ENCODE measurements at places on chromosomes 16 and 17.

DNA sequence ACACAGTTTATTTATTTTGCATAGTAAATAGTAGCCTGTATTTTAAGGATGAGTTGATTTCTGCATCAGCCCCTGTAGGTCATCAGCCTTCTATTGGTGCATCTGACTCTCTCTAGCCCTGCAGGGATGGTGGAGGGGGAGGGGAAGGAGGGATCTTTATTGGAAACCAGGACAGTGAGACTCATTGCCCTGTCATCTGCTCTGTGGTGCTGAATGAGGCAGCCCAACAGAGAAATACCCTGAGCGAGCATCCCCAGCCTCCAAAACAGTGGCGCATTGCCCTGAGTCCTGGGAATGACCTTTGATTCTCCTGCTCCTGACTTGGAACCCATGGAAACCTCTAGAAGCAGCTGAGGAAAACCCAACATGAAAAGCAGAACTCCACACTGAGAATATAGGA is 45.5 kb upstream of the STH start:
- no peak for DNase-seq

DNA sequence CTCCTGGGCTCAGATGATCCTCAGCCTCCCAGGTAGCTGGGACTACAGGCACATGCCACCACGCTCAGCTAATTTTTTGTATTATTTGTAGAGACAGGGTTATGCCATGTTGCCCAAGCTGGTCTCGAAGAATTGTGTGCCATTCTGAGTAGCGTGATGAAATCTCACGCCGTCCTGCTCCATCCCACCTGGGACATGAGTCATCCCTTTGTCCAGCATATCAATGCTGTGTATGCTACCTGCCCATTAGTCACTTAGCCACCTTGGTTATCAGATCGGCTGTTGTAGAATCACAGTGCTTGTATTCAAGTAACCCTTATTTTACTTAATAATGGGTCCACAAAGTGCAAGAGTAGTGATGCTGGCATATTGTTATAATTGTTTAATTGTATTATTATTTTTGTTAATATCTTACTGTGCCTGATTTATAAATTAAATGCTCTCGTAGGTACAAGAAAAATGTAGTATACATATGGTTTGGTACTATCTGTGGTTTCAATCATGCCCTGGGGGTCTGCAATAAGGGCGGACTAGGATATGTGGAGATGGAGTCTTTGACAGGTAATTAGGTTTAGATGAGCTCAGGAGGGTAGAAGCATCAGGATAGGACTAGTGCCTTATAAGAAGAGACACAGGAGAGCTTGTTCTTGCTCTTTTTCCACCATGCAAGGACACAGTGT is 26.6 kb upstream of the SLC13A2 start:
- no peak for DNase-seq

DNA sequence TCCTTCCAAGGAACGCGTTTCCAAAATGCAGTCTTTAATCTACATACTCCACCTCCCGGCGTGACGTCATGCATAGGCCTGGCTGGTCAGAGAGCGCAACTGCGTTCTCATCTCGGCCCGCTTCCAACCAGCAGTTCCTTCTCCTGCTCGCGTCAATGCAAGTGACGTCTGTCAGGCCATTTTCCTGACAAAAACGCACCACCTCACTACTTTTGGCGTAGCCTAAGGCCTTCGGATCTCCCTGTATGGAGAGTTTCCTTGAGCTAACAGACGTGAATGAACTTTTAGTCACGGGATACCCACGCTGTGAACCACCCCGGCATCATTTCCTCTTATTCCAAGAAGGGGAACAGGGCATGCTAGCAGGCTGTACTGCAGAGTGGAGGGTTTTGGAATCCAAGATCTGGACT is 25.0 kb downstream of the TEX14 start:
- DNase-seq, result no peak

GRCh38 chr16:20673071-20673806 is 24.2 kb downstream of the ACSM1 start:
- DNase-seq, result no peak

- DNase-seq, result no peak
Observed at GRCh38 chr16:73365016-73365551, 317.2 kb upstream of the ZFHX3 start.

DNA sequence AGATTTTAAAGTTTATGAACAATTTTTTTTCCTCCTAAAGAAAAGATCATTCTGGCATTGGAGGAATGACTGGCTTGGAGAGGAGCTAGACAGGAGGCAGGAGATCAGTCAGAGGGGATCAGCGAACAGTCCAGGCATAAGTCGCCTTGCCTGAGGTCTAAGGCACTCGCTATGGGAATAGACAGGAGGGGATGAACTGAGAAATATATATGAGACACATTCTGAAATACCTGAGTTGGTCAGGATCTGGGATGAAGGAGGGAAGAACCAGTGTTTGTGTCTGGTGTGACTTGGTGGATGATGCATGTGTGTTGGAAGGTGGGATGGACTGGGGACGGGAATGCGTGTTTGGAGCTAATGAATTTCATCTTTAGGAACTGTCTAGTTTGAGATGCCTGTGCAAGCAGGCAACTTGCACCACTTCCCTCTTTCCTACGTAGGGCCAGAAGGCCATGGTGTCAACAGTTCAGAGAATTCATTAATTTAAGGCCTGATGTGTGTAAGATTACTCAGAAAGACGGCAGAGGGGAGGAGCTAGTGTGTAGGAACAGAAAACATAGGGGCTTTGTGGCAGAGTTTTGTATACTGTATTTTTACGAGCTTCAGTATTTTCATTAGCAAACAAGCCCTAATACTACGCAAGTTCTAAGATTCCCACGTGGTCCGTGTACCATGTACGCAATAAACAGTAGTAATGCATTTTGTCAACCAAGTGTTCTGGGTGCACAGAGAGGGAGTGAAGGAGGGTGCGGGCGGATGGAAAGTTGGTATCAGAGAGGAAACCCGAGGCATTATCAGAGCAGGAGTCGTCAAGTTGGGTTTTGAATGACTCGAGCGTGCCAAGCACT is 825 bp downstream of the HEATR6 start:
- no peak for DNase-seq

DNA sequence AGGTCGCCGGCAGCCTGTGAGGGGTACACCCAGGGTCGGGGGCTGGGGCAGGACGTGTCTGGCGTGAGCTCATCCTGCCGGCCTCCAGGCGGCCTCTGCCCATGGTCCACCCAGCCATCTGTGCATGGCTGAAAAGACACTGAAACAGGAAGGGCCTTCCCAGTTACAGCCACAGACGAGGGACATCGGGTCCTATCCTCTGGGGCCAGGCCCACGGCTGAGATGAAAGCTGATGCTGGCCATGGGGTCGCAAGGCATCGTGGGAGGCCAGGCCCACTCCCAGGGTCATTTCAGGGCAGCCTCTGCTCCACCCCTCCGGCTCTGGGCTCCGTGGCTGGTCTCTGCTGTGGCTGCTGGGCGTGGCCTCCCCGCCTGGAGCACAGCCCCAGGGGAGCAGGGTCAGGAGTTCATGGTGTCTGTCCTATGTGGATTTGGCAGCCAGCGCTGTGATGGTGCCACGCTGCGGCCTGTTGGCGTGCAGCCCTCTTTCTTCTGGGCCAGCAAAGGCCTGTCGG is 16.6 kb upstream of the ATP6V0C start:
- no peak for DNase-seq

- DNase-seq, result no peak
Observed at GRCh38 chr17:63519116-63519881, 3.9 kb upstream of the KCNH6 start.

DNA sequence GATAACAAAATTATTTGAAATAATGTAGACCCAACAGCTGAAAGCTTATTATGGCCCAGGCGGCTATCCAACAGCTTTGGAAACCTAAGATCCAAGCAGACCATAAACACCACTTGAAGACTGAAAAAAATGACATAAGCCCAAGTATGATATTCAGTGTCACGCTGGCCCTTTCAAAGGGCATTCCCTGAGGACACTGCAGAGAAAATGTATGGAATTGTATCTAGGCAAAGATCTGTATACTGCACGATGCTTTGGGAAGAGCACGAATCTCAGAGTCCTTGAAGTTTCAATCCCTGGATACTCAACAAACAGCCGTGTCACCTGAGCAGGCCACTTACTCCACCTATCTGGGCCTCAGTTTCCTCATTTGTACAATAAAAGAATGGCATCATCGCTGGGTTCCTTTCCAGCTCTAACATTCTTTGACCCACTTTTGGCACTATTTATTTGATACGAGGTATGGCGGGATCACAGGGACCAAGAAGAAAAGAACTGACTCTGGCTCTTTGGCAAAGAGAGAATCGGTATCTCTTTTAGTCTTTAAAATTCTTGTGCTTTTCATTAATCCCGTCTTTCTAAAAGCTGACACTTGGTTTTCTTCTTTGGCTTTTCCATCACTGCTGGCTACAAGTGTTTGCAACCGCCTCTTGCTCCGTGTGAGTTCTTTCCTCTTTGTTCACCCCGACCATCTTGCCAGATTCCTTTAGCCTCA is 1.2 kb downstream of the STAT5B start:
- no peak for DNase-seq

- no peak for DNase-seq
Observed at GRCh38 chr17:75006653-75007052, 5.8 kb upstream of the MRPL58 start.

DNA sequence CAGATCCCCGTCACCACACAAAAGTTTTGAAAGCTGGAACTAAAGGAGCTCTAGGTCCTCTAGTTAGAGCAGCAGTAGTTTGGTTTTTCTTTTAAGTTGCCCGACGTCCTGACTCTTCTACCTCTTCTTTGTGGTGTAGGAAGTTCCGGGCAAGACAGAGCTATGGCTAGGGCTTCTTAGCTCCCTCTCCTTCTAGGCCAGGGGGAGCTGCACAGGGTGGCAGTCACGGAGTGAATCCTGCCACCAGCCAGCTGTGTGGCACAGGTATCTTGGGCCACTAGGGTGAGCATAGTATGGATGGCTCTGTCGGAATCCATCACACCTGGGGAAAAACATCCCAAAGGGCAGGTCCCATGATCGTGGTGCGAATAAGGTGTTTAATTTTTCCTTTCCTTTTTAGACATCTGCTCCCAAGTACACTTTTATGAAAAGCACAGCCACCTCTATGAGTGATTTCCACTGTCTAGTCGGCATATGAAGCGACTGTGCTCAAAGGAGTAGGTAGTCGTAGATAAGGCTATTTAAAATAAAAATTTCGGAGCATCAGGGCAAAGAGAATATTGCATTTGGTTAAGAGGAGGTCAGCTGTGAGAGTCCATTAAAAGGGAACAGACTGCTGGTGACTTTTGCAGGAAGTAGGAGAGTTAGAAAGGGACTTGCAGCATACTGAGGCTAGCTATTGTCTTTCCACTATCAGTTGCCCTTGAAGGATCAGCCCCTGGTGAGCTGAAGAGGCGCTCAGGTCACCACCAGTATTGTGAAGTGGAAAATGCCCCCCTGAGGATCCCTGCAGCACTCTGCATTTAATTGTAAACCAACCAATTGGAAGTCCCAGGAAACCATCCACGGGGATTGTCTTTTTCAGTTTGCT is 2.1 kb downstream of the PRKCA start:
- no peak for DNase-seq

DNA sequence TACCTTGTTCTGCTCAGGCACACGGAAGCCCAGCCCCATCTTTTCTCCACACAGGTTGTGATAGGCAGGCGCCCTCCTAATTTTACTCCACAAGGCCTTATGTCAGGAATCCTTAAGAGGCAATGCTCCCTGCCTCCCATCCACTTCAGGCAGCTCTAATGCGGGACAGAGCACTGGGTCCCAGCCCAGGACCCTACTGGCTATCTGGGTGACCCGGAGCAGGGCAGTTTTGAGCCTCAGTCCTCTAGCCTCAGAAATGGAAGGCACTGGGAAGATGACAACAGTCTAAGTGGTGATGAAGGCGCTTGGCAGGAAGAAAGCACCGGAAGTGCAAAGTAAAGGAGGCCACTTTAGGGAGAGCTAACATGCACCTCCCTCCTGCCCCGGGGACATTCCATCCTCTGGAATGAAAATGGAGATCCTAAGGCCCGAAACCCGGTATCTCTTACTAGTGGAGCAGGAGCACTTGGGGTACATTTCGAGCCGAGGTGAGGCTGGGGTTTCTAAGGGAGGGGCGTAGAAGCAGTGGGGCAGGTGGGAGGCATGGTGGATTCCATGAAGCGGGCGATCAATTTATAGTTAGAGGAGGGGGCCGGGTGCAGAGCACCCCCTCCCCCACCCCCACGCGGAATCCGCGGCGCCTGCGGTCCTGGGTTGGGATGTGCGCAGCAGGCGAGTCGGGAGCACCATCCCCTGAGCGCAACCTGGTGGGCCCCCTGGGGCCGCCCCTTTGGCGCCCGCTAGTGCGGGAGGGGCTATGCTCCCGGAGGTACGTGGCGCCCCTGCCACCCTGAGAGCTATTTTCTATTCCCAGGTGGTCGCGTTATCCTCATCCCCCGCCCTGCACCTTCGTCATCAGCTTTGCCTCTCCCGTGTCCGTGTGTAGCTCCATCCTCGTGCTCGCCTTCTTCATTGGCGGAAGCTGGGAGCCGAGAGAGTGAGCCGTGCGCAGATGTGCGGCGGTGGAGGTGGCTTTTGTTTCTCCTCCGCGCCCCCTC is 4.9 kb downstream of the MT1F start:
- no peak for DNase-seq

DNA sequence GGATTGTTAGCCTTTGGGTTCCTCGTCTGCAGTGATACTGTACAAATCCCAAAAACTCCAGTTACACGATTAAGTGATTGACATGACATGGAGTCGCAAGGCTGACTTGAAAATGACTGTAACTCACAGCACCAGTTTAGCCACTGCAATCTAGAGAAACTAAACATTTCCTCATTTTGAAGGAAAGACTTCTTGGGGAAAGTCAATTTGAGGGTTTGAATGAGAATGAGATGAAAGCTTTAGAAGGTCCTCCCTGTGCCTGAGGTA is 4.8 kb downstream of the BANP start:
- no peak for DNase-seq

DNA sequence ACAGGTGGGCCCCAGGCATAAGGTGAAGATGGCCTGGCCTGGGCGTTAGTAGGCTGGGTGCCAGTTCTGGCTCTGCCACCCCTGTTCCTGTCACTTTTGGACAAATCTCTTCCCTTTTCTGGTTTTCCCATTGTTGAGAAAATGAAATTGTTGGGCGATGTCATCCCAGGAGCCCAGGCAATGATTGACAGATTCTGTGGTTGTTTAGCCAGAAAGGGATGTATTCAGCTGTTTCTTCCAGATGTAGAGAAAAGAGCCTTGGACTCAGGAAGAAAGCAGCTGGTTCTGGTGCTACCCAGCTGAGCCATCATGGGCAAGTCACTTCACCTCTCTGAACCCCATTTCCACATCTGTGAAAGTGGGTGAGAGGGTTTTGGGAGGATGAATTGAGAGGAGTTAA is 60.1 kb upstream of the MRTFB start:
- DNase-seq, result no peak

All from stimulated activated CD8-positive, alpha-beta memory T cell treated with anti-CD3 and anti-CD28 coated beads, Interleukin-4, amount 100 ng/mL, for 1 hour (primary cell).